ENCODE measurements at places on chromosomes 7 and 10.

- no peak for DNase-seq
Measured at GRCh38 chr7:31410265-31410664, 69.7 kb upstream of the NEUROD6 start.

GRCh38 chr10:87635498-87636312 lies 24.0 kb upstream of the PAPSS2 start:
- no peak for DNase-seq

DNA sequence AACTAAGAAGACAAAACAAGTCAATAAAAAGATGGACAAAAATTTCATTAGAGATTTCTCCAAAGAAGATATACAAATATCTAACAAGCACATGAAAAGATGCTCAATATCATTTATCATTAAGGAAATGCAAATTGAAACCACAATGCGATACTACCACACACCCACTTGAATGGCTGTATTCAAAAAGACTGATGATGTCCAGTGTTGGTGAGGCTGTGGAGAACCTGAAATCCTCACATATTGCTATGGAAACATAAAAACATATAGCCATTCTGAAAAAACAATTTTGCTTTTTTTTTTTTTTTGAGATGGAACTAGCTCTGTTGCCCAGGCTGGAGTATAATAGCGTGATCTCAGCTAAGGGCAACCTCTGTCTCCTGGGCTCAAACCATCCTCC lies 124.1 kb upstream of the LAMB4 start:
- no peak for DNase-seq

GRCh38 chr10:30436191-30436611 lies 2.2 kb downstream of the MAP3K8 start:
- DNase-seq, result no peak

- DNase-seq, result no peak
Measured at GRCh38 chr7:19066170-19066569, 51.3 kb downstream of the TWIST1 start.

GRCh38 chr7:142298627-142299026 lies 40.8 kb upstream of the PRSS58 start:
- DNase-seq, result no peak

DNA sequence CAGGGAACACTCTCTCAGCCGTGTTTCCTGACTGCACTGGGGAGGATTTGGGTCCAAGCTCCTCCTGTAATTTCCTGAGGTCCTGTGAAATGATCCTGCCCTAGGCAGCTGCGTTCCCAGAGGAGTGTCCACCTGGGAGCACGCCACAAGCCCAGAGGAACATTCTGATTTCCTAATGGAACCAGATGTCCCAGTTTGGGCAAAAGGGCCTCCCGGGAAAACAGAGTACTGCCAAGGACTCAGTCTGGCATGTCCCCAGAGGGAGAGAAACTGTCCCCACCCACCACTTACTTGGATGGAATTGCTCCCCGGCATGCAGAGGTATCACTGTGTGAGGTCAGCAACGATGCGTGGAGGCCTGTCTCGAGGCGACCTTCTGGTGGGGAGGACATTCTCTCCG lies 34.5 kb downstream of the ASB13 start:
- no peak for DNase-seq

DNA sequence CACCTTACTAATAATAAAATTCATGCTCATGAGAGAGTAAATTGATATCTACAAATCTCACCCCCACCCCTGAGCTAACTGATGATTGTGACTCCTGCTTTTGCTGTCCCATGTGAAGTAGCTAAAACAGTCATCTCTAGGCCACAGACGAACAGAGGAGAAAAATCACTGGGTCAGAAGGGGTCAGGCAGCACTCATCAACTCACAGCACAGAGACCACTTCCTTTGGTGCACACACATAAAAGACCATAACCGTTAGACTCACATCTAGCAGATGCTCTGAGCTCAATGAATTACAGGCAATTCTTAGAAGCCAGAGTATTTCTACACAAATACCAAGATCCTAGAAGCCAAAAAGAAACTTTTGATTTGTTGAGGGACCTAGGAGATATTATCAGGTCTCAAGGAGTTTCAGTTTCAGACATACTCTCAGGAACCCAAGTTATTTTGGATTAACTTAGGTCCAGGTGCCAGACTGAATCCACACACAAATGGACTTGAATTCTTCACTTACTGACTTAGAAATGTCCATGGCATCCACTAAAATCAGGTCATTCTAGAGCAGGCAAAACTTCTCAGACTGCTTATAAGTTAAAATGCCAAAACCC lies 65.0 kb upstream of the TES start:
- DNase-seq, result no peak

DNA sequence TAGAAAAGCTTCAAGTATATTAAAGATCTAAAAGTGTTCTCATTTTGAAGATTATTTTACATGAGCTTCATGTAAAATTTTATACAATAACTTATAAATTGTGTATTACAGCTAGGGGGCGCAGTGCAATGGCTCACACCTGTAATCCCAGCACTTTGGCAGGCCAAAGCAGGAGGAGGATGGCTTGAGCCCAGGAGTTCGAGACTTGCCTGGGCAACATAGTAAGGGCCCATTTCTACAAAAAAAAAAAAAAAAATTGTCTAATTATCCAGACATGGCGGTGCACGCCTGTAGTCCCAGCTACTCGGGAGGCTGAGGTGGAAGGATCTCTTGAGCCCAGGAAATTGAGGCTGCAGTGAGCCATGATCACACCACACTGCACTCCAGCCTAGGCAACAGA lies 16.6 kb downstream of the ACBD5 start:
- DNase-seq, result peak; percentile 27

- no peak for DNase-seq
Measured at GRCh38 chr7:12993025-12993424, 305.6 kb downstream of the ARL4A start.

DNA sequence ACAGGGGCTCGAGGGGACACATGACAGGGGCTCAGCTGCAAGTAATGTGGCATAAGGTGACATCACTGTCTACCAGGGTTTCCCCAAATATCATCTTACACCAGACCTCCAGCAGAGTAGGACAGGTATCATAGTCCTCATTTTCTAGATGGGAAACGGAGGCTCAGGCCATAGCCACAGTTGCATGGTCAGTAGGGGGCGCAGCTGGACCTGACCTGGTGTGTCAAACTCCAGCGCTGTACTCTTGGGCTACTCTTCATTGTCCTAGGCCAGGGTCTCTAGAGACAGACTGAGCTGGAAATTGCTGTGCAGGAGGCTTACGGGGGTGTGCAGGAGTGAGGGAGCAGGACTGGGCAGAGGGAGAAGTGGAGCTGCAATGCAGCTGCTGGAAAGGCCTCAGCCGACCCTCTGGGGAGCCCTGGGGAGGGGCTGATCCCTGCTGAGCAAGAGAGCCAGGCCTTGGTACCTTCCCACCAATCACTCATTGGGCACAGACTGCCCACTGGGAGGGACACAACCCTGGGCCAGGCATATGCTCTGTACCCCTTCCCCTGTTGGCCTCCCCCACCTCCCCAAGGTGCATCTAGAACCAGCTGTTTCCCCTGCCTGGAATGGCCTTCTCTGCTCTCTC lies 89.9 kb downstream of the CDH23 start:
- peak; percentile 7 for DNase-seq

GRCh38 chr7:96069401-96069800 lies 252.5 kb downstream of the SLC25A13 start:
- DNase-seq, result no peak

- DNase-seq, result no peak
Measured at GRCh38 chr7:4486907-4487306, 195.2 kb upstream of the FOXK1 start.

DNA sequence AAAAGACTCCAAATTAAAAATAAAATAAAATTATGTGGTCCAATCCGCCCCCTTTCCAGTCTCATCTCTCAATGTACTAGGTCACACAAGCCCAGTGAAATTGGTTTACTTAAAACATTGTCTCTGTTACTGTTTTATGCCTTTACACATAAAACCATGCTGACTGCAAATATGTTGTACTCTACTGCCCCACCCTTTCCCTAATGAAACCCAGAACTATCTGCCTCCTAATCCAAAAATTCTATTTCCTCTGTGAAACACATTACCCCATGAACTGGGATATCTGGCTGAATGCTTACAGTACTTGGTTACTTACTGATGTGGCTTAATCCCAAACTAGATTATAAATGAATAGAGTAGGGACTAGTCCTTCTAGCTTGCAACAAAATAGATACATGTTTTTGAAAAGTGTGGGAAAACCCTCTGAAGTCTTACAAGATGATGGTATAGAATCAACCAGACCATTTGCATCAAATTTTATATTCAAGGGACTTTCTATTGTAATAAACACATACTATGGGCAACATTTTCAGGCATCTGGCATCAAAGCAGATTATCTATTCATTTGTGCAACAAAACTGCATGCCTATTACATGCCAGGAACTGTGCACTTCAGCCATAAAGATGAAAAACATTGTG lies 10.0 kb upstream of the KMT2E start:
- DNase-seq, result no peak

DNA sequence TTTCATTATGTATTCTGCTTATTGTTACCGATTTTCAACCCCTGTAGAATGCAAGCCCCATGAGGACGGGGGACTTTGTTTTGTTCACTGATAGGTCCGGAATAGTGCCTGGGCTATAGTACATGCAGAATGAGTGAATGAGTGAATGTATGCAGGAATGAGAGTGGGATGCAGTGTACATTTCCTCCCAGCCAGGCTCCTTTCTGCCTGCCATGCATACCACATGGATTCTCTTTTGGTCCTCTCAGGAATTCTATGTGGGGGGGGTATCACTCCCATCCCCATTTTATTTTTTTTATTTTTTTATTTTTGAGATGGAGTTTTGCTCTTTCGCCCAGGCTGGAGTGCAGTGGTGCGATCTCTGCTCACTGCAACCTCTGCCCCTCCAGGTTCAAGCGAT lies 16.7 kb downstream of the TRIM56 start:
- no peak for DNase-seq

GRCh38 chr7:31488562-31489203 lies 25.2 kb upstream of the ITPRID1 start:
- DNase-seq, result no peak

- no peak for DNase-seq
Measured at GRCh38 chr10:114391599-114391998, 12.7 kb downstream of the AFAP1L2 start.

GRCh38 chr10:102504179-102504975 lies 605 bp downstream of the SUFU start:
- DNase-seq, result no peak

DNA sequence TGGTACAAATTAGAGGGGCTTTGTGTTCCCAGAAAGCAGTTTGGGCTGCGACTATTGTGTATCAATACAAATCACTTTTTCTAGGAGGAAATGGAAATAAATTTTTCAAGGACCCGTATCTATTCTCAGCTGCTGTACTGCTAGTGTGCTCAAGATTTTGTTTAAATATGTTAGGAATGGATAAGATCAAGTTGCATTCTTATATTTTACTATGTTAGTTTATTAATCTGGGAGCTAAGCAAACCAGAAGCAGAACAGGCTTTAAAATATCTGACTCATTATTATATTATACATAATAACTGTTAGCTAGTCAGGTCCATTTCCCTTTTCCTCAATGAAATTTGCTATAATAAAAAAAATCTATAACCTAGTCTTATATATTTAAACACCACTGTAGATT lies 11.1 kb upstream of the GLCCI1 start:
- no peak for DNase-seq

- DNase-seq, result no peak
Measured at GRCh38 chr7:116809636-116810266, 52.6 kb upstream of the CAPZA2 start.

GRCh38 chr7:146054909-146055308 lies 61.7 kb upstream of the CNTNAP2 start:
- DNase-seq, result no peak

DNA sequence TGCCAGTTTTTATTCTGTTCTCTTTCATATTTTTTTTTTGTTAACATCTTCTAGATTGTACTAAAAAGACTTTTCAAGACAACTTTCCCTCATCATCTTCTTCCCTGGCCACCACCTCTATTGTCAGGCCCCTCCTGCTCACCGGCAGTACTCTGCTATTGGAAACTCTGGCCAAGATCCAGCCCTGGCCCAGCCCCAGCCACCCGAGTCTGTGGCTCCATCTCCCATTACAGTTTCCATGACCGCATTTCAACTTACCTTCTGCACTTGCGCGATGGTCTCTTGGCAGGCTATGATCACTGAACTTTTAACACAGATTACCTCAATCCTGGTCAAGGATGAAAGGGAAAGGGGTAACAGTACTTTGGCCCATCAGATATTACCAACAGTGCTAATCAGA lies 137.7 kb upstream of the POM121L12 start:
- DNase-seq, result no peak

DNA sequence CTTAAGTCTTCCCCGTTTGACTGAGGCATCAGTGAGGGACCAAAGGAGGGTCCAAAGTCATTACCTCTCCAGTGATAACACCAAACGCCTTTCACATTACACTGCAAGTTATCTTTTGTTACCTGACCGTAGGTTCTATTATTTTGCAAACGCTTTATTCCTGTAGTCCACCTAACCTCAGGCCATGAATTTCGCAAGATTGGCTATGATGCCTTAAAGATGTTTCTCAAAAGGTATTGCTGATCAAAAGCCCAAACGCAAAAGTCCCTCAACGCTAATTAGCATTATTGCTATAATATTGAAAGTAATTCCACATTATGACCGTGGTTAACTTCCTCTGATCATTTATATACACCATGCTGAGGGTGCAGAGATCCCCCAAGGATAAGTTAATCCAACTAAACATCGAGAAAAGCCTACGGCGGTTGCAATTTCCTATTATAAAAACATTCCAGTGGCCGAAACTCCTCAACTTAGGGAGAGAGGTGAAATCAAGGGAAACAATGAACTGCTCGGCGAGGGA lies 649 bp downstream of the DNA2 start:
- DNase-seq, result no peak

- DNase-seq, result no peak
Measured at GRCh38 chr10:118922226-118922625, 107.3 kb upstream of the NANOS1 start.

GRCh38 chr7:103989200-103989784 lies at the start of gene RELN:
TSS of gene RELN (minus strand) at chr7:103989658. CDS start at chr7:103989356, 302 bp downstream.
- DNase-seq, result no peak

GRCh38 chr7:108226816-108227299 lies 96.7 kb upstream of the LAMB4 start:
- no peak for DNase-seq

- no peak for DNase-seq
Measured at GRCh38 chr10:30587522-30588031, 42.0 kb downstream of the LYZL2 start.

- DNase-seq, result no peak
Measured at GRCh38 chr7:45573204-45573603, 964 bp upstream of the ADCY1 start.

- no peak for DNase-seq
Measured at GRCh38 chr7:101924171-101924570, 106.7 kb downstream of the CUX1 start.

GRCh38 chr7:36978461-36978860 lies 254.2 kb upstream of the AOAH start:
- no peak for DNase-seq

GRCh38 chr10:96656839-96657238 lies 63.5 kb downstream of the PIK3AP1 start:
- DNase-seq, result no peak

- DNase-seq, result no peak
Measured at GRCh38 chr7:96720843-96721242, 11.2 kb upstream of the SEM1 start.

- no peak for DNase-seq
Measured at GRCh38 chr10:11183015-11183414, 165.3 kb downstream of the CELF2 start.
